ENCODE measurements at places on chromosomes 11 and 22. TPM values are rescaled to one million over a fixed set of nuclear protein-coding genes. Genes with fewer than 3 reads are reported as not detected.

The TEX12 gene
- 0.48 TPM for total RNA-seq

DNA sequence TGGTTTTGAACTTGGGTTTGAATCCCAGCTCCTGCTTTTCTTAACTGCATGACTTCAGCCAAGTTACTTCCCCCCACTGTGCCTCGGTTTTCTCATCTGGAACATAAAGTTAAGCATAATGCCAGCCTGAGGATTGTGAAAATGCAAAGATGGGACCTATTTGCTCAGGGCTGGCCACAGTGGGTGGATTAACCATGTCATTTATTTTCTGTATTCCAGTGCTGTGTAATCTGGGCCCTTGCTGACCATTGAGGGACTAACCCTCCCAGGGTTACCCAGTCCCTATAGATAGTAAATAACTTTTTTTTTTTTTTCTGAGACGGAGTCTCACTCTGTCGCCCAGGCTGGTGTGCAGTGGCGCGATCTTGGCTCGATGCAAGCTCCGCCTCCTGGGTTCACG is 1.5 kb upstream of the VPREB3 start:
- no peaks in the 10 kb centered on the region for H3K4me1 ChIP-seq
- no peak overlapping the region for H3K4me3 ChIP-seq
- no peak for DNase-seq
- H3K27ac ChIP-seq: no peak overlapping the region
- H3K27me3 ChIP-seq: no peaks in the 10 kb centered on the region
- no peaks in the 10 kb centered on the region for H3K36me3 ChIP-seq

GRCh38 chr11:128407962-128408361 is 179.4 kb downstream of the ETS1 start:
- H3K4me1 ChIP-seq: peaks cover 36% of the 10 kb centered on the region
- no peaks in the 10 kb centered on the region for H3K27me3 ChIP-seq
- no peak overlapping the region for H3K4me3 ChIP-seq
- H3K27ac ChIP-seq: no peak overlapping the region

DNA sequence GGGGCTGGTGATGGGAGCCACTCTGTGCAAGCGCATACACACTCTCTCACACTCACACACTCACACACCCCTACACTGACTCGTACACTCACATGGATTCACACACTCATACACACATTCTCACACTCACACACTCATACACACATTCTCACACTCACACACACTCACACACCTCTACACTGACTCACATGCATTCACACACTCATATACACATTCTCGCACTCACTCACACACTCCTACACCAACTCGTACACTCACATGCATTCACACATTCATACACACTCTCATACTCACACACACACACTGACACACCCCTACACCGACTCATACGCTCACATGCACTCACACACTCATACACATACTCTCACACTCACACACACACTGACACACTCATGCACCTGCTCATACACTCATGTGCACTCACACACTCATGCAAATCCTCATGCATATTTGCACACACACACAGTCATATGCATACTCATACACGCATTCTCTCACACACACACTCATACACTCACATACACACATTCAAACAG is 5.1 kb downstream of the KRTAP5-11 start:
- H3K27me3 ChIP-seq: no peaks in the 10 kb centered on the region
- H3K36me3 ChIP-seq: no peaks in the 10 kb centered on the region
- no peak for DNase-seq
- no peak overlapping the region for H3K27ac ChIP-seq

DNA sequence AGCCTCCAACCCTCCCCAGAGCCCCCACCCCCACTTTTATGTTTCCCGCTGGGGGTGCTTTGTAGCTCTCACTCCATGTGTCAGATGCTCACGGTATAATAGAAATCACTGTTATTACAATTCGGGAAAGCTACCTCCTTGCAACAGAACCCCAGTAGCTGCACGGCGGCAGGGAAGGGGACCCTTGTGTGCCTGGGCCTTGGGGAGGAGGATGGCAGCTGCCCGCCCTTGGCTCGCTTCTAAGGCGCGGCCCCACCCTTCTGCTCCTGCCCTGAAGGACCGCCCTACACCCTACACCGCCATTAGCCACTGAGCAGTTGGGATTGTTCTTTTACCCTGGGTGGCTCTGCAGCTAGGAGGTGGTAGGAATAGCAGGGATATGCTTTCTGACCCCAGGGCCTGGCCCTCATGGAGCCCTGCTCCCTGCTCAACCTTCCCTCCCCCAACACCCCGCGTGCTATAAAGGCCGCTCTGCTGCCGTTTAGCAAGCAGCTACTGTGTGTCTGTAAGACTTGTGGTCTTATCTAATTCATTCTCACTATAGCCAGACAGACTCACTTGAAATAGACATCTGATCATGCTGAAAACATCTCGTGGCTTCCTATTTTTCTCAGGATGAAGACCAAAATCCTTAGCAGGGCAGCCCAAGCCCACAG is 219.7 kb downstream of the CEP164 start:
- H3K4me3 ChIP-seq: no peak overlapping the region
- no peaks in the 10 kb centered on the region for H3K36me3 ChIP-seq
- H3K27me3 ChIP-seq: no peaks in the 10 kb centered on the region
- no peak overlapping the region for H3K27ac ChIP-seq
- H3K4me1 ChIP-seq: no peaks in the 10 kb centered on the region

GRCh38 chr11:79212741-79213190 is 228.1 kb downstream of the TENM4 start:
- H3K36me3 ChIP-seq: no peaks in the 10 kb centered on the region
- no peaks in the 10 kb centered on the region for H3K27me3 ChIP-seq
- no peaks in the 10 kb centered on the region for H3K4me1 ChIP-seq
- H3K27ac ChIP-seq: no peak overlapping the region
- no peak for DNase-seq
